Stimulated activated CD4-positive, alpha-beta T cell treated with anti-CD3 and anti-CD28 coated beads, Interleukin-4, amount 100 ng/mL, for 48 hours (primary cell): ENCODE measurements at places on chromosomes 6 and 20.

DNA sequence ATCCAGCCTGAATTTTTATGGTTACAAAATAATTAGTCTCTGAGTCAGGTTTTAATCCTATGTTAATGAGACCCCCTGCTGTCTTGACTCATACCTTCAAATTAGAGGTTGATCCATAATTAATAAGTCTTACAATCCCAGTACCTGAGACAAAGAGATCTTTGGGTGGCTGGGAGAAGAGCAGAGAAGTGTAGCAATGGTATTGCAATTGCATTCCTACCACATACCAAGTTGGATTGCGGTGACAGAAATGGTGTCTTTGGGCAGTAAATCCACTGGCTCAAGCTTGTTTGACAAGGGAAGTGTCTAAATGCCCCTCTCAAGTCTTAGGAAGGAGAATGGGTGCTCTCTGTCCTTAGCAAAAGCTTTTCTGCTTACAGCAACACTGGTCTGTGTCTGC lies 150.4 kb downstream of the BTBD3 start:
- DNase-seq, result no peak

- no peak for DNase-seq
These were observed 1.6 kb downstream of the SRSF6 start for GRCh38 chr20:43459022-43459942.

DNA sequence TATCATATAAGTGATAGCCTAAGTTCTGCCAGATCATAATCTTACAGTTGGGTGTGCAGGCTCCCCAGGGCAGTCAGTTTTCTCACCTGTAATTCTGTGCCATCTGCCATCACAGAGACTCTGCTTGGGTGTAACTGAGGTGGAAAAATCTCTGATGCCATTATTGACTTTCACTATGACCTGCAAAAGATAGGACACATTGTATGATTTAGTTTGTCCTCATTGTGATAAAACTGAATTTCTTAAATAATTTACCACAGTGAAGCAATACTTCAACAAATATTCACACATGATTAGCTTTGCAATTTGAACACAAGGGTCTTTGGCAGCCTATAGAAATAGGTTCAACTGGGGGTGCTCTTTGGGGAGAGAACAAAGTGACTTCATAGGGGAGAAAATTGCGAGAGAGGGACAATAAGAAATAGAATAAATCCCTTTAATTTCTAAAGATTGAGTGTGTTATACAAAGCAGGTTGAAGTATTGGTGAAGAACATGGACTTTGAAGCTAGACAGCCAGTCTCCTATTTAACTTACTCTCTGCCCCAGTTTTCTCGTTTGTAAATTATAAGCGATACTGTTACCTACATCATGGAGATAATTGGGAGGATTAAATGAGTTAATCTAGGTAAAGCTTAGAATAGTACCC lies 27.3 kb downstream of the FAM229B start:
- no peak for DNase-seq

GRCh38 chr6:64415926-64416325 lies 780.3 kb downstream of the PHF3 start:
- DNase-seq, result no peak

DNA sequence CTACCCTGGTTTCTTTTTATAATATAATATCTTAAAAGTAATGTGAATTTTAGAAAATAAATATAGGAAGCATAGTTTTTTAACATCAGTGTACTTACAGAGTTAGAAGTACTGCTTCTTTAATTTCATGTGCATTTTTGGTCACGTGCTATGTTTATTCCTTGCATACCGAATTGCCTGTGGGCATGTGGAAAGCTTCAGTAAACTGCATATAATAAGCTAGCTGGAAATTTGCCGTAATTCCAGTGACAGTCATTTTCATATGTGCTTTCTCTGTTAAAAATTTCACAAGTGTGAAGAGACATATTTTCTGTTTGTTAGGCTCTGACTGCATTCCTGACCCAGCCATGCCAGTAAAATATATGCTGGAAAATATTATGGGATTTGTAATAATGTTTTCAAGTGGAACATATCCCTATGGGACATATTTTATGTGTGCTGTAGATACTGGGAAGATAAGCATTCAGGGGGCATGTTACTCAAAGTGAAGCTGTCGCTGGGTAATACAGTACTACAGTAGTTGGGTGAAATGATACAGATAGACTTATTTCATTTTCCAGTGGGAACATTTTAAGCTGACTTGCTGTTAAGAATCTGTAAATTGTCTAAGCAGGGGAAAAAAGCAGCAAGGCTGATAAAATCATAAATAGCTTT lies 616.7 kb downstream of the FRK start:
- DNase-seq, result no peak

DNA sequence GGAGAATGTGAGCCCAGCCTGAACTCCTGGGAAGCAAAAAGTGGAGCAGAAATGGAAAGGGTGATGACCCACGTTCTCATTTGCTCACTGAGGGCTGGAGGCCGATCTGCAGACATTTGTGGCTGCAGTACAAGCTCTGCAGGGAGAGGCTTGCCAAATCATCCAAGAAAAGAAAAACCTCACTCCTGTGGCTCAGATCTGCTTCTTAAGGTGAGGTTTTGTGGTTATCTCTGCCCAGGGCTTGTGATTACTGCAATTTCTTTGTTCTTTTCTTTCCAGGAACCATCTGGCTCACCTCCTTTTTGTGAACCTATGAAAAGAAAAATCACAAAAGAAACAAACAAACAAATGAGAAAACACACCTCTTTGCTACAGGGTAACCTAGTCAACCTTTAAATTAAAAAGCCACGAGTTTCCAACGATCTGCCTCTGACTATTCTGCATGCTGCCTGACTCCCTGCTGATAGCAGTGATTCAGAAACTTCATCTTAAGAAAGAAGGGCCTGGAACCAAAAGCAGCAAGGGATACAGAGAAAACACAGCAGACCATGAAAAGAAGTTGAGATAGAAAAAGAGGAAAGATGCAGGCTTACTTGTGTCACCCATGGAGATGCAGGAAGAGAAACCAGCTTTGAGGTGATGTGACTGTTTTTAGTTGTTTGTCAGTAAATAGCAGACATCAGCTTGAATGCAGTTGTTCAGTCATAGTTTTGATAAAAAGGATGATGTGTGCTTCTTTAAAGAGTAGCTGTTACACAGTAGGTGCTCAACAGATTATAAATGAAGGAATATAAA lies 165.1 kb downstream of the LMBRD1 start:
- DNase-seq, result no peak

DNA sequence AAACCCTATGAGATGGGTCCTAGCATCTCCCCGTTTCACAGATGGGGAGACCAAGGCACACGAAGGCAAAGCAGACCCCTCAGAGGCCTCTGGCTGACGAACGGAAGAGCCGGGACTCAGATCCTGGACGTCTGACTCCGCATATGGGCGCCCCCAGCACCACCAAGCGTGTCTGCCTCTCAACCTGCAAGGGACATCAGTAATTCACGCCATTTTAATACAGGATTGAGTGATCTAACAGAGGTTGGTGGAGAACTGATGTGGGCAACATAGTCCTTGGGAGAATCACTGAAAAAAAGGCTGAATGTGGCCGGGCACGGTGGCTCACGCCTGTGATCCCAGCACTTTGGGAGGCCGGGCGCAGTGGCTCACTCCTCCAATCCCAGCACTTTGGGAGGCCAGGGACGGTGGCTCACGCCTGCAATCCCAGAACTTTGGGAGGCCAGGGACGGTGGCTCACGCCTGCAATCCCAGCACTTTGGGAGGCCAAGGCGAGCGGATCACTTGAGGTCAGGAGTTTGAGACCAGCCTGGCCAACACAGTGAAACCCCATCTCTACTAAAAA lies 206.6 kb downstream of the DLL1 start:
- no peak for DNase-seq

DNA sequence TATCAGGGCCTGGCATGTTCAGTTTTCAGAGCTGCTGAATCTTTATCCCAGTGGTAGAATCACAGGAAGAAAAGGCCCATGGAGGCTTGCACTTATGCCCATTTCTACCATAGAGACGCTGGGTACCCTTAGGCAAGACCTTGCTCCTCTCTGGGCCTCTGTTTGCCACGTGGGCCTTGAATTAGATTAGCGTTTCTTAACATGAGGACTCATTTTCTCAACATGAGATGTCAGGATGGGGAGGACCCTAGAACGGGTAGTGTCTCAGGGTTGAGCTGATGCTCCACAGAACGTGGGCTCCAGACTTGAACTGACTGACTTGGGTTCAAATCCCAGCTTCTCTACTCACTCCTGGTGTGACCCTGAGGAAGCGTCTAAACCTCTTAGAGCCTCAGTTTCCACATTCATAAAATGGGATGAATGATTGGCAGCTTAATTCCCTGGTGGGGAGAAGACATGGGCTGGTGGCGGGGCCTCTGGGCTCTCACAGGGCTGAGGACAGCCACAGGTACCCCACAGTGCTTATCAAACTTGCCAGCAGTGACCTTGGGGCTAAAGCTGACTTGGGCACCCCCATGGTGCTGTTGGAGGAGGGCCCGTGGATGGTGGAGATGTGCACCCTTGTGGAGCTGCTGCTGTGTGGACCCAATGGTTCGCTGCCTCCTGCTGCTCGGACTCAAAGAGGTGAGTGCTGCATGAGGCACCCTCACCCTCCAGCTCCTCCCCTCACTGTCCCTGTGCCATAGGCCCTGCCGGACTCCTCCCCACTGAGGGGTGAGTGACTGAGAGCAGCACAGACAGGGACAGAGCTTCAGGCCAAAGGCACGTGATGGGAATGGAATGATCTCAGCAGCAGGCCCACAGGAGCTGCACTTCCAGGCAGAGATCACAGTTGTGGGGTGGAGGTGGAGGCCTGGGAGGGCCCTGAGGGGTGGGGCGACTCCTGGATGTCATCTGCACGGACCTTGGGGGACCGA lies 28.2 kb downstream of the SUN5 start:
- DNase-seq, result no peak

DNA sequence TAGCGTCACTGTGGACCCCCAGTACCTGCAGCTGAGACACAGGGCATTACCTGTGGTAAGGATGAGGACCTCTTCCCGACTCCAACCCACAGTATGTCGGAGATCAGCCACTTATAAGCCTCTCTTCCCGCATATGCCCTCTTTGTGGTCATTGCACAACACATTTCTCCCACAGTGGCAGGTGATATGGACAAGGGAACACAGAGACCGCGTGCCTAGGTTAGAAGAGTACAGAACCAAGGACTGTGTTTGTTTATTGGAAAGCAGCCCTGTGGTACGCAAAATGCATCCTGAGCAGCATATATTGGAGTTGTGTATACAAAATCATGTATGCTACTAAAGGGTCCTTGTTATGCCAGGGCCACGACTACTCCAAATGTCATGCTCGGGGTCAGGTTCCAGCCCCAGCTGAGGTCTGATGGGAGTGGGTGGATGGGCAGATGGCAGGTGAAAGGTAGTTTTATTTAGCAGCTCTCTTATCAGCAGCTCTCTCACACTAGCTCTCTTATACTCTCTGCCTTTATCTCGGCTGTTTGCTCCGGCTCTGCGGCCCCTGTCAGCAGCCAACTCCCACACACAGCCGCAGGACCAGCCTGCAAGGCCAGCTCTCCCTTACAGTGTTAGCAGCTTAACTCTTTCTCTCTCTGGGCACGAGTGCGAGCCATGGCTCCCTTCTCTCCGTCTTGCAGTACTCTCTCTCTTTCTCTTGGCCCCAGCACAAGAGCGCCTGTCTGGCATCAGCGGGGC lies 569.0 kb downstream of the KIF16B start:
- no peak for DNase-seq

DNA sequence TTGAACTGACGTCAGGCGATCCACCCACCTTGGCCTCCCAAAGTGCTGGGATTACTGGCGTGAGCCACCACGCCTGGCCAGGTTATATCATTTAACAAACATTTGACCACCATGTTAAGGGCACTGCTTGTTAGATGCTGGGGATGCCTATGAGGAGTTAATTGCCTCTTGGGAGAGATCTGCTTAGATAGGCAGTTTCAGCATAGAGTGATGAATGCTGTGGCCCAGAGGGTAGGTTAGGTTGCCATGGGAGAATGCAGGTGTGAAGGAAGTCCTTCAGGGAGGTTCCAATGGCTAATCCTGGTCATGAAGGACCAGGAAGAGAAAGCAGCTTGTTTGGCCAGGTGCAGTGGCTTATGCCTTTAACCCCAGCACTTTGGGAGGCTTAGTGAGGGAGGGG lies 17.0 kb downstream of the PHF20 start:
- DNase-seq, result no peak

DNA sequence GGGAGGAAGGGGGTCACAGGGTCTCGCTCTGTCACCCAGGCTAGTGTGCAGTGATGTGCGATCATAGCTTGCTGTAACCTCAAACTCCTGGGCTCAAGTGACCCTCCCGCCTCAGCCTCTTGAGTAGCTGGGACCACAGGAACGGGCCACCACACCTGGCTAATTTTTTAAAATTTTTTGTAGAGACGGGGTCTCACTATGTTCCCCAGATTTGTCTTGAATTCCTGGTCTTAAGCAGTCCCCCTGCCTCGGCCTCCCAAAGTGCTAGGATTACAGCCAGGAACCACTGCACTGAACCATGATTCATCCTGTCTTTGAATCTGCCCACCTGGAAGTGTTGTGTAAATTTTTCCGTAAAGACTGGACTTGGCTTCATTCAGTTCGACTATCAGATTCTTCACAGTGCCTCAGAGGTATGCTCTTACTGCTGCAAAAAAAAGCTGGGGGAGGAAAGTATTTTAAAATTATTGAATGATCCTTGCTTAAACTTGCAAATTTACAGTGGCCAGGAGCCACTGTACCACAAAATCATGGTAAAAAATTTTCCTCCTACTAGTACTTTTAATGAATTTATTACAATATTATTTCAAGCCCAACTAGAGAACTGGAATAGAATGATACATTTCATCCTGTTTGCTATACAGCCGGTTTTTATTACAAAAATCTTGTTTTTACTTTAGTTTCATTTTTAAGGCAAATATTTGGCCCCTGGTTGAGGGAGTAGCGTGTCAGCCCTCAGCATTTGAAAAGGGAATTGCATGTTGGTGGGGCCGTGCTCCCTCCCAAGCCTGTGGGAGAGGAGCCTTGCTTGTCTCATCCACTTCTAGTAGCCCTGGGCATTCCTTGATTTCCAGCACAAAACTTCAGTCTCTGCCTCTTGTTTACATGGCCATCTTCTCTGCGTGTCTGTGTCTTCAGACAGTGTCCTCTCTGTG lies 202.5 kb upstream of the SGK1 start:
- DNase-seq, result no peak

DNA sequence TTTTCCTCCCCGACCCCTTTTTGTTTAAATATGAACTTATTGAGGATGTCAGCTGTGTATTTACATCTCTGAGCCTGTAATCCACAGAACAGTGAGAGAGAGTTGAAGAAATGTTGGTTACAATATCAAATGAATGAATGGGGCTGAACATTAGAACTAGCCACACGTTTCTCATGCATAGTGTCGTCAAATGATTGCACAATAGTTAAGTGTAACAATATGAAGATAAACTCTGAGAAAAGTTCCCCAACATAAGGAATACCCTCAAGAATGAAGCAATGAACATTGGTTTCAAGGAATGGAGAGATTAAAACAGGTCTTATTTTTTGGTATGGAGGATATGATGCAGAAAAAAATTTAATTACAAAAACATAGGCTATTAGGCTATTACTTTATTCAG lies 100.5 kb upstream of the DTNBP1 start:
- no peak for DNase-seq

GRCh38 chr6:129513471-129513870 lies 196.5 kb downstream of the ARHGAP18 start:
- no peak for DNase-seq

DNA sequence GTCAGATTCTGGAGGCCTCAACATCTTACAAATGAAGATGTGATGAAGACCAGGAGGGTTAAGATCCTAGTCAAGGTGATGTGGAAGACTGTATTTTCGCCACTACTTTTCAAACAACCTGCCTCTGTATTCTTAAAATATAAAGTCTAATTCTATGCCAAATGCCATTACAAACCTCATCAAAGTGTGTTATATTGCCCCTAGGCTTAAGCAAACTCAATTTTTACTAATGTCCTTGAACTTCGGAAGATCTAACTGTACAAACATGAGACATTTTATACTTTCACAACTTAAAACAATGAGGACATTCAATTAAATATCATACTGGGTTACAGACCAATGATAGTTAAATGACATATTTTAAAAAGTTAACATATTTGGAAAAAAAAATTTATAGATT lies 19.1 kb downstream of the ASCC3 start:
- DNase-seq, result no peak
